ENCODE measurements at places on chromosomes 5 and 9.

DNA sequence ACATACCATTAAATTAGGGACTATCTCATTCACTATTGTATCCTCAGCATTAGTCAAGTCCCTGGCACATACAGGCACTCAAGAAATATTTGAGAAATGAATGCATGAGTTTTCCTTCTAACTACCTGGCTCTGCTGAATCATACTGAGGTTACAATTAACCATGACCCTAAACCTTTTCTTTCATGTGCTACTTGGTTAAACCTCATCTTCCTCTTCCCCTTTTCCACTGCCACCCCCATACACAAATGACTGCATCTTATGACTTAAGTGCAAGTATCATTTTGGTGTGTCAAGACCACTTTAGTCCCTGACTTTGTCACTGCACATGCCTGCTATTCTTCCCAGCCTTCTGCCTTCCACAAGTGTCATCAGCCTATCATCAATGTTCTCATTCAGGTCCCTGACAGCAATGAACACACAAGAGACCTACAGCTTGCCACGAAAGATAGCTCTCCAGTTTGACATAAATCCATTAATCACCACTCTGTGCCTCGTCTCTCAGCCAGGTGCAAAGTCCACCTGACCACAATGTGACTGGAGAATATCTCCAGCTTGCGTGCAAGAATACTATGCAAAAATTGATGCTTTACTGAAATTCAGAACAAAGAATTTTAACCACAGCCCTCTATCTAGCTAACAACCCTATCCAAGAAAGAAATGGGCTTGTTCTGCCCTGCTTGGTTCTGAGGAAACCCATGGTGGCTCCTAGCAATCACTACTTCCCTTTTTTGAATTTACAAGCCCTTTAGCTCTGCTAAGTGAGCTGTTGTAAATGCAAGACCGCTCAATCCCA, 74.5 kb downstream of the MAPKAP1 start:
- no peak for DNase-seq

DNA sequence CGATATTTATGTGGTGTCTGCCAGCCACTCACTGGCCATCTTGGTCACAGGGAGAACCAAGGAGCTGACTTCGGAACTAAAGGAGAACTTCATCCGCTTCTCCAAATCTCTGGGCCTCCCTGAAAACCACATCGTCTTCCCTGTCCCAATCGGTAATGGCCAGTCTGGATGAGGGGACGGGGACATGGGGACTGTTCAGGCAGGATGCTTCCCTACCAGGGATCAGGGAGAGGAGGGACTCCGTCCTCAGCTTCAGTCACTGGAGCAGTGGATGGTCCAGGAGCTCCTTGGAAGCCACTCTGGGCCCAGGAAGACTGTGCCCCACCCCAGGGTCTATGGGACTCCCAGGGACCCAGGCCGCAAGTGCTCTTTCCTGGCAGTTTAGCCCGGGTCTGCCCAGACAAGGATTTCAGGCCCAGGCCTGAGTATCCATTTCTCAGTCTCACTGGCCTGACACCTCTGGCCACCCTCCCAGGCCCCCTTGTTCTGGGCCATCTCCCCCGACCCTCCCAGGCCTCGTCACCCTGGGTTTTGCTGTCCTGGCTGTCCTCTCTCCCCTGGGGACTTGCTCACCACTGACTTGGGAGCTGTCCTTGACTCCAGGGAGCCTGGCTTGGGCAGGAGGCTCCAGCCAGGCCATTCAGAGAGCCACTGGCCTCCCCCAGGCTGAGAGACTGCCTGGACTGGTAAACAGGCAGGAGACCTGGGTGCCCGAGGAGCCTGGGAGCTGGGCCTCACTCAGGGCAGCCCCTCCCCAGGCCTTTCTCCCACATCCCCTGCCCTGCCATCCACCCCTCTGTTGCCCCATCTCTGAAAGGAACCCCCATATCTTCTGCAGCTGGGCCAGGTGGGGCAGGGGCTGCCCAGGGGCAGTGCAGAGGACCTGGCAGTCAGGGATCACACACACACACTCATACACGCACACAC, 3.1 kb downstream of the LCN2 start:
- no peak for DNase-seq

DNA sequence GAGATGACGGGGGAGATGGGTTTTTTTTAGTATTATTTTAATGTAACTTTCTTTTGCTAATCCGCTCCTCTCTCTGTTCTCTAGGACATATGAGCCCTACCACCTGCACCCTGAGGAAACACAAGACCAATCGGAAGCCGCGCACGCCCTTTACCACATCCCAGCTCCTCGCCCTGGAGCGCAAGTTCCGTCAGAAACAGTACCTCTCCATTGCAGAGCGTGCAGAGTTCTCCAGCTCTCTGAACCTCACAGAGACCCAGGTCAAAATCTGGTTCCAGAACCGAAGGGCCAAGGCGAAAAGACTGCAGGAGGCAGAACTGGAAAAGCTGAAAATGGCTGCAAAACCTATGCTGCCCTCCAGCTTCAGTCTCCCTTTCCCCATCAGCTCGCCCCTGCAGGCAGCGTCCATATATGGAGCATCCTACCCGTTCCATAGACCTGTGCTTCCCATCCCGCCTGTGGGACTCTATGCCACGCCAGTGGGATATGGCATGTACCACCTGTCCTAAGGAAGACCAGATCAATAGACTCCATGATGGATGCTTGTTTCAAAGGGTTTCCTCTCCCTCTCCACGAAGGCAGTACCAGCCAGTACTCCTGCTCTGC, 4.8 kb downstream of the MSX2 start:
- DNase-seq: no peak

DNA sequence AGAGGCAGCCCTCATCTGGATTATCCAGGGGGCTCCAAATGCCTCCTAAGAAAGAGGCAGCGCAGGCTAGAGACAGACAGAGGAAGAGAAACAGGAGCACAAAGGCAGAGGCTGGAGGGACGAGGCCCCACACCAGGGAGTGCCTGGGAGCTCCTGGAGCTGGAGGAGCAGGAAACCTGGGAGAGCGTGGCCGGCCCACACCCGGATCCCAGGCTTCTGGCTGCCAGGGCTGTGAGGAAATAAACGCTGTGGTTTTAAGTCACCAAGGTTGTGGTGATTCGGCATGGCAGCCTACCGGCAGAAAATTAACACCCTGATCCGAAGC, 165.5 kb downstream of the OLFM1 start:
- no peak for DNase-seq

DNA sequence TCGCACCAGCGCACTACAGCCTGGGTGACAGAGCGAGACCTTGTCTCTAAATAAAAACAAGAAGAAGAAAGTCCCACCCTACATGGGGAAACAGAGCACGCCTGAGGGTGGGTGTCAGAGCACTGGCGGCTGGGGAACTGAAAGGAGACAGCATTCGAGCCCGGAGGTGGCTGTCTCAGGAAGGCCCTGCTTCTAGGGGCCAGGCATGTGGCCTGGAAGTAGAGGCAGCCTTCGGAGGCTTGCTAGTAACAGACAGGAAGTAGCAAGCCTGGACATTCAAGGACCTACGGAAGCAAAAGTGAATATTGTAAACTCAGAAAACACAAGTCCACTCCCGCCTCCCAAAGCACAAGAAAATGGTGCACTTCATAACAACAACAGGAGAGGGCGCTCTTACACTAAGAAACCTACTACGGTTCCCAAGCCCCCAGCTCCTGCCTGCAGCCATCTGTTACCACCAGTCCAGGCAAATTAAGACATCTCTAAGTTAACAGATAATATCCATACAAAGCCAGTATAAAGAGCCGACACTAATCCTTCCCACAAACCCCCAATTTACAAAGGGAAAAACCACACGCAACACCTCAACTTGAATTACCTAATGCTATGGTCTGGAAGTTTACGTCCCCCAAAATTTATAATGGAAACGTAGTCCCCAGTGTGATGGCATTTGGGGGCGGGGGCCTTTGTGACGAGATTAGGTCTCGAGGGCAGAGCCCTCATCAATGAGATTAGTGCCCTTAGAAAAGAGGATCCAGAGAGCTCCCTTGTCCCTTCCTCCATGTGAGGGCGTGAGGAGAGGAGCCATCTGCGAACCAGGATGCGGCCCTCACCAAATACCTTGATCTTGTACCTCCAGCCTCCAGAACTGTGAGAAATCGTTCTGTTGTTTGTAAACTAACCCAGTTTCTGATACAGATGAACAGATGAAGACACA, 7.7 kb downstream of the RASGEF1C start:
- no peak for DNase-seq

GRCh38 chr9:12774861-12775678, at the start of gene LURAP1L:
Gene LURAP1L (plus strand): TSS chr9:12775020. CDS start chr9:12775716, 696 bp downstream.
- DNase-seq: no peak

- no peak for DNase-seq
Measured at GRCh38 chr9:90300611-90301276, 341.9 kb downstream of the DIRAS2 start.

DNA sequence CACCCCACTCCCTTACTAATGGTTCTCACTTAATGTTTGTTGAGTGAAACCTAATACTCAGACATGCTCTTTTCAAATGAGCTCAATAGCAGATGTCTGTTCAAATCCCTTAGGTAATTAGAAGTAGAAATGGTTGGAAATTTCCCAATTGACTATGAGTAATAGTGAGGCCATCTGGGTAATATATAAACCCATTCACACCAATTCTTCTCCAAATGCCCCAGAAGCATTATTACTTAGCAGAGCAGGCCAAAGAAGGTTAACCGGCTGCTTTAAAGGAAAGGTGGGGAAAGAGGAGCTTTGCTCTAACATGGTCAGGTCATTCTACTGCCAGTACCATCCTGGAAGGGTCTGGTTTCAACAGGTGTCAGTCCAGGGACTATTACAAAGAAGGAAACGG, 119.5 kb upstream of the MTAP start:
- DNase-seq: no peak

- no peak for DNase-seq
Measured at GRCh38 chr5:128097781-128098180, 14.2 kb downstream of the SLC12A2 start.

DNA sequence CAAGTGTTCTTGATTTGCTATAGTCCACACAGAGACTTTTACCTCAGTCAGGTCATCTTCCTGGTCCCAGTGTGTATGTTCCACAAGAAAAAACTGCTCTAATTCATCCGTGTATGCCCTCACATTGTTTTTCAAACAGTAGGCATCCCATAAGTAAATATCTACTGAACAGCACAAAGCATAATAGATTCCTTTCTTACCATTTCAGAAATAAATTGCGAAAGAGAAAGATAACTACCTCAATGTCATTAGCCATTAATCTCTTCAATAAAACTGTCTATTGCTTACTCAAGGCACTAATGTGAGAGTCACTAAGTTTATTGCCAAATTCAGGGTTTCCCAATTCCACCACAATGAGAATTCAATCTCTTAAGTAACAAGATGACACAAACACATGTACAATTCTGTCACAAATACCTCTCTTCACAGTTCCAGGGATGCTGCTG, 9.6 kb downstream of the FBXW2 start:
- DNase-seq: no peak

DNA sequence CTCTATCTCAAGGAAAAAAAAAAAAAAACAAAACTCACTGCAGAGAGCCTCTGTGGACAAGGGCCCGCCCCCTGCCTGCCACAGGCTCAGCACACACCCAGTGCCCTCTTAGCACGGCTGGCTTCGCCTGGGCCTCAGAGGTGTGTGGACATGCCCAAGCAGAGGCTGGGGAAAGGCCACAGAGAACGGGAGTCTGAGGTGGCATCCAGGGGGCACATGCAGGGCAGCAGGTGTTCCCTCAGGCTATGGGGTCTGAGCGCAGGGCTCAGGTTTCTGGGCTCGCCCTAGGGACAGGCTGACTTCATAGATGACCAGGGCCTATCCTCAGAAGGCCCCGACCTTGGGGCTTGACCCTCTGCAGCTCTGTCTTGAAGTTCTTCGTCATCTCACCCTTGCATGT, 138.7 kb downstream of the ZNF354C start:
- no peak for DNase-seq

GRCh38 chr5:15575666-15576065, 75.7 kb downstream of the FBXL7 start:
- no peak for DNase-seq

DNA sequence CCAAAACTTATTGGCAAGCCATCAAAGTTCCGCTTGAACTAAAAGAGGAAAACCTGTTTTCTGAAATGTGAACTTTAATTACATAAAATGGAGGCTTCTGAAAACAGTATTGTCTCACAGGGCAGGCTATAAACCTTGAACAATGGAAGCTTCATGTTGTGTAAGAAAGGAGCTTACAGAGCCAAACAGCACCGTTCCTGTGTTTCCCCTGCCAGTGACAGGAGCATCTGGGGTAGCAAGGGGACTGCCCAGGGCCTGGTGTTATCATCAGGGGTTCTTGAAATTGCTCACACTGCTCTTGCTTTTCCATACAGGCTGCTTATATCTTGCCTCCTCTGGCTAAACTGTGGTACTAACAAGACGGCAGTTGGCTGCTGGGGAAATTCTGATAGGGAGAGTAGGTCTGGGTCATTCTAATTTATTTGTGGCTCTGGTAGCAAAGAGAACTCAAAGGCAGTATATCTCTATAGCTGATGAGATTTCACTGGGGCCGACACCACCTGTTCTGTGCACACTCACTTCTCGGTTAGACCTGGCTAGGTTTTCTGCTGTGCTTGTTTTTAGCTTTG, 40.4 kb downstream of the BASP1 start:
- DNase-seq: no peak

DNA sequence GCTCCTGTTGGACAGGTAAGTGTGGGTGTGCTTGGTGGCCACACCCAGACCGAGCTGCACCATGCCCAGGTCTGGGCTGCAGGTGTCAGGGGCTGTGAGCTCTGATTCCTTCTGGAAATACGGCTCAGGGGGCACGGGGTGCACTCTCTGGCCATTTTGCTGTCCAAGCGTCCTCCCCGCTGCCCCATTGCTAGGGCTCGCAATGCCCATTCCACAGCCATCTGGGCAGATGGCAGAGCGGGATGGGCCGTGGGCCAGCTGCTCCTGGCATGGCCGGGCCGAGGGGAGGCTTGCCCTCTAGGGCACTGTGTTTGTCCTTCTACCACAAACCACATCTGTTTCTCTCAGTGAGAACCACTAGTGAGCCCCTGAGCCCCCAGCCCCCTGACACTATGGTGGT, 67.9 kb upstream of the RXRA start:
- no peak for DNase-seq

DNA sequence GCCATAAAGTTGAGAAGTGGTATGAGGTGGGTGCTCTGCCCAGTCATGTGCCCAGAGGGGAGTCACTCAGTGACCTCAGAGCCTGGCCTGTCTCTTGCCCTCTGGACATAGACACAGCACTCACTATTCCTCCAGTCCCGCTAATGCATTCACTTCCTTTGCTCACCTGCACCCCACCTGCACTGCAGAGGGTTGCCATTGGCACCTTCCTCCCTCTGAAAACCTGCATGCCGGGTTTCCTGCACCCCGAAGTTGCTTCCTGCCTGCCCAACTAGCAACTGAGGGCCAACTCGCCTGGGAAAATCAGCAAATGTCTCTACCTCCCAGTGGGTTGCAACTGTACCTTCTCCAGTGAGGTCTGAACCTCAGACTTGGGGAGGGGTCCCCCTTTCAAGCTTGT, 48.1 kb upstream of the SPTLC1 start:
- DNase-seq: no peak

DNA sequence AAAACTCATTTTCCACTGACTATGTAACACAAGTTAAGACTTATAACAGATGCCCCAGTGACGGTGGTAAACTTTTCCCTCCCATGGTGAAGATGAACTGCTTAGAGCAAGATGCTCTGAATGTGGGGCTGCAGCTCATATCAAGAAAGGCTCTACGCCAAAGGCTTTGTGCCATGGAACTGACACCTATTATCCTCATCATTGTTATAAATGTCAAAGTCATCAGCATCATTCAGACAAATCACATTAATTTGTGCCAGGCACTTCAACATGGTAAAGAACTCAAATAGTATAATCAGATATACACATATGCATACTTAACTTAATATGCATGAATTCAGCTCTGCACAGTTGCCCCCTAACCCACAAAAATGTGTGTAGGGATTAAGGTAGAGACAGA, 305.9 kb upstream of the ATP10B start:
- DNase-seq: no peak

- DNase-seq: no peak
Measured at GRCh38 chr9:26012797-26013196, 334.6 kb upstream of the TUSC1 start.
